NCI-H1930 (cell line): ENCODE measurements at places on chromosomes 2 and 18.

DNA sequence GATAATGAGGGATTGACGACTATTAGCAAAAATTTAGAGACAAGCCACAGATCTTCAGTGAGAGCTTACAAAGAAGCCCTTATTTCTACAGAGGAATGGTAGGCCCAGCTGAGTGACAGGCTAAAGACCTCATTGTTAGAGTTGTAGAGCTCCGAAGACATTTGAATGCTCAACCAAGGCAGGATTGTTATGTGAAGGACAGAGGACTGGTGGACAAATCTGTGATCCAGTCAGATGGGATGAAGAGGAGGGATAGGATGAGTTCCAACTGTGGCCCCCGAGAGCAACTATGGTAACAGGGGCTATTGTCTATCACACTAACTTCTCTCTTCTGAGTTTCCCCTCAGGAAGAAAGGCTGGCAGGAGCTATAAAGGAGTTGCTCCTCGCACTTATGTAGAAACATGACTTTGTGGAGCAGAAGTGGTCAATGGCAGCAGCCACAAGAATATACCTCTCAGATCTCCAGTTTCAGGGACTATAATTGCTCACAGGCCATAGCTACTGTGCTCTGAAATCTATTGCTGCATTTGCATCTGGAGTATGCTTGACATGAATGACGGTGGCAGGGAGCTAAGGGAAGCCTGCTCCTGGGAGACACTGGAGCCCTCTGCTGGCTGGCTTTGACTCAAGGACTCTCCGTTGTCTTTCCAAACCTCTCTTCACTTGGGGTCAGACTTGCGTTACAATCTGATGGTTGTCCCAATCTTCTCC is 50.3 kb upstream of the GREB1L start:
- DNase-seq: peak; percentile 70

- no peak for DNase-seq
Observed at GRCh38 chr2:241379481-241380480, 23.7 kb downstream of the FARP2 start.

DNA sequence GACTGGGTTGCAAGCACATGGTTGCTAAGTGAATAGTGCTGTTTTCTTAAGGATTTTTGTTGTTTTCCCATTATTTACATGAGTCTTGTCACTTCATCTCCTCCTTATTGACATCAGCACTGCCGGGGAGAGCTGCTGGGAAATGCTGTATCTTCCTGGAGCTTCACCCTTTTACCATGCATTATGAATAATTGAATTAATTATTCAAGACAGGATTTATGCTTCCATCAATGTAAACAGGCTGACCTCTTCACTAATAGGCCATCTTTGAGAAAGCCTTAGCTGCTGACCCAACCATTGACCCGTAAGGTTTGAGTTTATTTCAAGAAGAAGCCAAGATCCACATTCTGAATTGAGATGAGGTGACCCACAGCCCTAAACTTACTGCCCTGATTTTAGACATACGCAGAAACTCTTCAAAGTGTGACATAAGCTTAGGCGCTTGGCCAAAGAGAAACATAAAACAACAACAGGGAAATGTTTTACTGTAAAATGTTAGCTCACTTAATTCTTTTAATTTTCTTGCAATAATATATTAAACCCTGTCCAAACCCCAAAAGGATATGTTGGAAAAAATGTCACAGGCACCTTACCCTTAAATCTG is 365.5 kb upstream of the SYT4 start:
- DNase-seq: no peak

- no peak for DNase-seq
Observed at GRCh38 chr2:223762853-223763252, 74.5 kb downstream of the AP1S3 start.

GRCh38 chr2:16030206-16031057 is 90.1 kb downstream of the MYCN start:
- no peak for DNase-seq
